ENCODE measurements at places on chromosomes 3 and 15.

DNA sequence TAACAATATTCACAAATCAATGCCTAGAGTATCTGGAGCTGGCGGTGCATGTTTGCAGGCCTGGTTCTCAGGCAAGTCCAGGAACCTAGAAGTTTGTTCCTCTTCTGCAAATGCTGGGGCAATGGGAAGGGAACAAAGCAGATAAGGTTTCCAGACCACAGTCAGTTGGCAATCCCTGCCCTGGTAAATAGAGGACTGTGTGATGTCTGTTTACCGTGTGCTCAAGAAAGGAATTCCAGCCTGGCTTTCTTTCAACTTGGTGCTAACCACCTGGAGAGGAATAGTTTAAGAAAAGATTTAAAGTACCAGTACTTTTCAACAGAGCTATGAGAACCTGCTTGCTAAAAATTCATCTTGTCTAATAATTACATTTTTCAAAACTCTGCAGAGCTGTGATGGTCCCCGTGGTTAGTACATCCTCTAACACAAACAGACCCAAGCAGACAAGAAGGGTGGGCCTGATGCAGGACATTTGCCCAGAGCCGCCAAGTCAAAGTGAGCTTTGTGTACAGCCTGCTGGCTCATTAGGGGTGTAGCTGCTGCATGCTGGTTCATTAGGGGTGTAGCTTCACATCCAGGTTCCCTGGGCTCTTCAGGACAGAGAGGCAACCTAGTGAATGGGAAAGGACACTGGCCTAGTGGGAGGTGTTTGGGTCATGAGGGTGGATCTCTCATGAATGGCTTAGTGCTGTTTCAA is 220.5 kb downstream of the SQOR start:
- DNase-seq: no peak

- no peak for DNase-seq
These were observed 103.8 kb upstream of the KLF13 start for GRCh38 chr15:31222773-31223341.

DNA sequence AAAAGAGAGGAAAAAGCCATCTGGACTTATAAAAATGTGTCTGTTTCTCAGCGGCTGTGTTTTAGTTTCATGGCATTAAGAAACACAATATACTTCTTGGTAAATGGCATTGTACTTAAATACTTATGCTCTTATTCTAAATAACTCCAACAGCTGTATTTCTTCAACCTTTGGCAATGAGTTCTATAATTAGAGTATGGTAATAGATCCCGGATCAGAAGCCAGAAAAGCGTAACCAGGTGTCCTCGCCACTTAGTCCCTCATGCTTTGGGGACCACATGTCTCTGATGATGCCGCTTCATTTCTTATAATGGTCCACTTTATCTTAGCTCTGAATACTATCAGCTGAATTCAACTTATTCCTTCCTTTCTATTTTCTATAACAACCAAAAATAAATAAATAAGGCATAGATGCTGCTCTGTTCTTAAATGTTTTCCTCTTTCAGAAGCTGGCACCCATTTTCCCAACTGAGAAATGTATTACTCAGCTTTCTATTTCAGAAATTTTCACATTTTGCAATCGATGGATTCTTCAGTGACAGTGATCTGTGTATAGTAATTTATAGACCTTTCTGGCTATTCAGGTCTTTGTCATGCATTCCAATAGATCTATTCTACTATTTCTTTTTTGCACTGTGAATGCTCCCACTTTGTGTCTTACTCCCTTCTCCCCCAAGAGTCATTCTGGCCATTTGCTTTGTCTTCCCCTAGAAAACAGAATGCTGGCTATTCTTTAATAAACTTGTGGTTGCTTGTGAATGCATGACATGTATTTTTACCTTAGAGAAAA is 87.6 kb upstream of the KBTBD8 start:
- DNase-seq: no peak

- DNase-seq: no peak
These were observed 9.7 kb upstream of the SHF start for GRCh38 chr15:45197512-45197911.

- DNase-seq: no peak
These were observed 14.8 kb downstream of the WDR53 start for GRCh38 chr3:196553551-196553950.

GRCh38 chr3:133532951-133533350 is 40.5 kb upstream of the CDV3 start:
- no peak for DNase-seq

- DNase-seq: no peak
These were observed 3.6 kb downstream of the COL8A1 start for GRCh38 chr3:99641982-99642381.

Measured in transverse colon (tissue), 4 donors.